ENCODE measurements at places on chromosomes 2 and 18. TPM values are rescaled to one million over a fixed set of nuclear protein-coding genes. Genes with fewer than 3 reads are reported as not detected.
A peak's percentile ranks its signal among the peaks of the same experiment; 100 is the strongest.

The EIF5B gene
- total RNA-seq = 64.5 TPM

DNA sequence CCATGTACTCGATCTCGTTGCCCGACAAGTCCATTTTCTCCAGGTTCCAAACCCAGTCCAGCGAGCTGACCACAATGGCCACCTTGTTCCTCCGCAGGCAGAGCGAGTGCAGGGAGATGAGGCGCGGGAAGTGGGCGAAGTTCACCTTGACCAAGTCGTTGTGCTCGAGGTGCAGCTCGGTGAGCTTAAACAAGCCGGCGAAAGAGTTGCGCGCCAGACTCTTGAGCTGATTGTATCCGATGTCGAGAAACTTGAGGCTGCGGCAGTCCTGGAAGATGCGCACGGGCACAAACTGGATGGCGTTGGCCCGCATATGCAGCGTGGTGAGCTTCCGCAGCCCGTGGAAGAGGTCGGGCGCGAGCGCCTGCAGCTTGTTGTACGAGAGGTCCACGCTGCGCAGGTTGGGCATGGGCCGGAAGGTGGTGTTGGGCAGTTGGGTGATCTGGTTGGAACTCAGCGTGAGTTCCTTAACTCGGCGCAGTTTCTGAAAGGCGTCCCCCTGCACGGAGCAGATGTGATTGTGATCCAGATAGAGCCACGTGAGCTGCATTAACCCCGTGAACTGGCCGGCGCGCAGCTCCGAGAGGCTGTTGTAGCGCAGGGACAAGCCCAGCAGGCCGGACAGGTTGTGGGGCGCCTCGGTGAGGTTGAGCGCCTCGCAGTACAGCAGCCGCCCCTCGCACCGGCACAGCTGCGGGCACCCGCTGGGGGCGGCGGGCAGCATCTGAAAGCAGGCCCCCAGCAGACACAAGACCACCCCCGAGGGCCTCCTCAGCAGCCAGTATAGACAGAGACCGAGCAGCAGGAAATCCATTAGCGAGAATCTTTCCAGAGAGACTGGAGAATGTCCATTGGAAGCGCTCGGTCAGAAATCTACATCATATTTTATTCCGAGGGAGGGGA, 1.3 kb downstream of the LRRTM1 start:
- DNase-seq = peak; percentile 68
- no peaks in the 10 kb centered on the region for H3K36me3 ChIP-seq
- H3K27ac ChIP-seq = no peak overlapping the region
- H3K4me1 ChIP-seq = peaks cover 38% of the 10 kb centered on the region

DNA sequence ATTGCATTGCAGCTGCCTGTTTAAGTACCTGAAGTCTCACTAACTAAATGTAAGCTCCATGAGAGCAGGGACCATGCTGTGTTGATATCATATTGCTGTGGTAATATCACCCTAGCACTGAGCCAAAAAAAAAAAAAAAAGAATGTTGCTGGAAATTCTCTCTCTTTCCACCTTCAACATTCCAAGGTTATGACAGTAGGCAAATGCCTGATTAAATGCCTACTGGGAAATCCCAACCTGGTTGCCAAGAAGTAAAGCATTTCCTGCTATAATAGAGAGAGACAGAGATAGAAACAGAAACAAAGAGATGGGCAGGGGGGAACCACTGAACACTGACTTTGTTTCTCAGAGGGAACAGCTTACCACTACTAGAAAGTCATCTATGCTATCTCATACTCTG, 1604.2 kb downstream of the LRP1B start:
- no peaks in the 10 kb centered on the region for H3K36me3 ChIP-seq
- no peak overlapping the region for H3K4me3 ChIP-seq
- H3K27me3 ChIP-seq = no peaks in the 10 kb centered on the region
- H3K4me1 ChIP-seq = no peaks in the 10 kb centered on the region
- DNase-seq = no peak
- no peak overlapping the region for H3K27ac ChIP-seq

The CFAP221 gene
- 0.71 TPM for total RNA-seq

DNA sequence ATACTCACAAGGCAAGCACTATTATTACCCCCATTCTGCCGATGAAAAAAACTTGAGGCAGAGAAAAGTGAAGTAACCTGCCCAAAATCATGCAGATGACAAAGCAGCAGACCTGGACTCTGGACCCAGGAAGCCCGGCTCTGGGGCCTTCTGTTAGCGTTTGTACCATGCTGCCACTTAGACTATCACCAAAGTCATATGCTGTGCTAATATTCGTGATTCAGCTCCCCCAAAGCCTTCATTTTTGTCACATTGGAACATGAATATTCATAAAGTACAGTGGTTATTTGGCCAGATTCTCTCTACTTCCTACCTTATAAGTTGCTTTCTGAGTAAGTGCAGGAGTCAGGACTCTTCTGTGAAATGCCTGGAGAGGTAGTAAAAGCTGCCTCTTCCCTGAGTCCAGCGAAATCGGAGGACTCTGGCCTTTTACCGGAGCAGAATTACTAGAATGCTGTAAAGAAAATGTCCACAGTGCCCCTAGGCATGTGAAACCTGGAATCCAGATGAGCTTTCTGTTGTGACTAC, 86.7 kb downstream of the FTCDNL1 start:
- no peaks in the 10 kb centered on the region for H3K36me3 ChIP-seq
- no peak for DNase-seq
- H3K27me3 ChIP-seq = no peaks in the 10 kb centered on the region
- no peak overlapping the region for H3K27ac ChIP-seq
- no peaks in the 10 kb centered on the region for H3K4me1 ChIP-seq

GRCh38 chr18:3546106-3546505, 96.1 kb downstream of the TGIF1 start:
- H3K27me3 ChIP-seq = no peaks in the 10 kb centered on the region
- H3K27ac ChIP-seq = no peak overlapping the region
- no peaks in the 10 kb centered on the region for H3K4me1 ChIP-seq
- no peaks in the 10 kb centered on the region for H3K36me3 ChIP-seq

DNA sequence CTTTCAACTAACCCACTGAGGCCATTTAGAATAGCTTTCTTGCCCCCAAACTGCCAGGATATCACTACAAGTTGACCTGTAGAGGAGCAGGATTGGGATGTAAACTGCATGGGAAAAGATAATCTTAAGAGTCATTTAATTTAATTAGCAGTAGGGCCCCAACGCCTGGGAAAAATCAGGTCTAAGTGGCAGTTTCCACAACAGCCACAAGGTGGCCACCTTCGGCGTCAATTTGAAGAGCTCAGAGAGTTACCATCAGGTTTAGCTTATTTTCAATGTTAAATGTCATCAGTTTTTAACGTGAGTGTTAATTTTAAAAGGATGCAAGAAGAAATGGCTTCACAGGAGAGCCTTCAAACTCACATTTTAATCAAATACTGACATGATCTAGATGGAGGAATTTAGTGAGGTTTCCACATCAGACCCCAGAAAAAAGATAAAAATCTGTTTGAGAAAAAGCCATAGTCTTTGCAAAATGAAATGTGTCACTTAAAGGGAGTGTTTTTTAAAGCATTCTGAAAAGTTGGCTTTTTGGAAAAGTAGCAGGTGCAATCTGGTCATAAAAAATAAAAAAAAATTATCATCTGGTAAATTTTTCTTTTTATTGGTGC, 77.3 kb upstream of the UPP2 start:
- H3K27ac ChIP-seq = no peak overlapping the region
- peak; percentile 79 for DNase-seq
- no peaks in the 10 kb centered on the region for H3K36me3 ChIP-seq

GRCh38 chr2:11685906-11686470, 16.0 kb upstream of the NTSR2 start:
- H3K4me3 ChIP-seq = no peak overlapping the region
- H3K4me1 ChIP-seq = peaks cover 2% of the 10 kb centered on the region
- no peak for DNase-seq
- H3K27ac ChIP-seq = no peak overlapping the region
- no peaks in the 10 kb centered on the region for H3K36me3 ChIP-seq

DNA sequence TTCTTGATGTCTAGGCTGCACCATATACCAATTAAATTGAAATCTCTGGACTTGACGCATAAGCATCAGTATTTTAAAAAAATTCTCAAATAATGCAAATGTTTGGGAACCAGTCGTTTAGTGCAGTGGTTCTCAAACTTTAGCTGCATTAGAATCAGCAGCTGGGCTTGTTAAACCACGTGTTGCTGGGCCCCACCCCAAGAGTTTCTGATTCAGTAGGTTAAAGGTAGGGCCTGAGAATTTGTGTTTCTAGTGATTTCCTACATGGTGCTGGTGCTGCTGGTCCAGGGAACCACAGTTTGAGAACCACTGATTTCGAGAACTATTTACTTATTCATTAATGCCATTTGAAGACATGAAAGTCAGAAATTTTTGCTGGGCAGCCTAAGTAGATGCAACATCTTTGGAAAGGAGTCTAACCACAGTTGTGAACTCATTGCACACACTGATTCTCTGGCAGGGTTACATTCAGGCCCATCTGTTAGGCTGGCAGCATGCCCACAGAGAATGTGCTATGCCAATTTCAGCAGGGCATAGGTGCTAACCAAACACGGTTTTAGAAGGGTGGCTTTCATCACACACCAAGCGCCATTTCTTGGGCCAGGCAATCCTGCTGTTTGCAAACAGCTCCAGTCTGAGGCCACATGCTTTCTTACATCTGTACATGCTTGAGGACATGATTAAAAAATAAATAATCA, 26.4 kb upstream of the ATP5MC3 start:
- H3K36me3 ChIP-seq = no peaks in the 10 kb centered on the region
- H3K27me3 ChIP-seq = no peaks in the 10 kb centered on the region
- DNase-seq = no peak
- no peak overlapping the region for H3K27ac ChIP-seq

- no peaks in the 10 kb centered on the region for H3K36me3 ChIP-seq
- no peak for DNase-seq
- H3K4me3 ChIP-seq = no peak overlapping the region
Measured at GRCh38 chr2:44889096-44889495, 52.4 kb upstream of the SIX3 start.

DNA sequence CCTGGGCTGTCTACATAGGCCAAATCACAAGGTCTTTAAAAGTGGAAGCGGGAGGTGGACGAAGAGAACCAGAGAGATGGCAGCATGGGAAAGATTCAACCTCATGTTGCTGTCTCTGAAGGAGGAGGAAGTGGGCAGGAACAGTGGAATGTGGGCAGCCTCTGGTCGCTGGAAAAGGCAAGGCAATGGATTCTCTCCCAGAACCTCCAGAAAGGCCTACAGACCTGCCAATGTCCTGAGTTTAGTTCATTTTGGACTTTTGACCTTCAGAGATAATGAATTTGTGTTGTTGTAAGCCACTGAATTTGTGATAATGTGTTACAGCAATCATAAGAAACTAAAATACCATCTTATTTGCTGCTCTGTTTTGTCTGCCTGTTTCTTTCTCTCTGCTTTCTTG, 122.5 kb downstream of the RNF152 start:
- H3K36me3 ChIP-seq = no peaks in the 10 kb centered on the region
- no peaks in the 10 kb centered on the region for H3K4me1 ChIP-seq
- no peak overlapping the region for H3K27ac ChIP-seq
- H3K4me3 ChIP-seq = no peak overlapping the region
- DNase-seq = no peak

- no peak overlapping the region for H3K4me3 ChIP-seq
- H3K27me3 ChIP-seq = no peaks in the 10 kb centered on the region
- no peak overlapping the region for H3K27ac ChIP-seq
- no peak for DNase-seq
Measured at GRCh38 chr18:57273194-57273593, 79.2 kb upstream of the ST8SIA3 start.

DNA sequence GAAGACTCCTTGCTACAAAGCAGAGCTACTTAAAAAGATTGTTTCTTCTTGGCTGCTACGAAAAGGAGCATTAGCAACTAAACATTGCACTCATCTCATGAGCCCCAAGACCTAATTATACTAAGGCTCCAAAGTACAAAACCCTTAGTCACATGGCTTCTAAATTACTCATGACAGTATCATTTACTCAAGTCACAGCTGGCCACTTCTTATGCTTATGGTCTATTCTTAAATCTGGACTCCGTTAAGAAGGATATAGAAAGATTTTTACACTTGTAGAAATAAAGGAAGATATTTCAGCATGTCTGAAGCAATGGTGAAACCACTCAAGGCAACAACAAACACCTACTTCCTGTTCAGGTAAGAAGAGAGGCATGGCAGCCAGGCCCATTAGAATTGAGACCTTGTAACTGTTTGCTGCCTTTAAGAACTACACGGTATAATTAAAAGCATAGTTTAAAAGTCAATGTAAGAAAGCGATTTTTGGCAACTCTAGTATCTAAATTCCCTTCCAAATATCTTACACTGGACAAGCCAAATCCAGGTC, 12.7 kb downstream of the ANKRD44 start:
- H3K4me3 ChIP-seq = no peak overlapping the region

DNA sequence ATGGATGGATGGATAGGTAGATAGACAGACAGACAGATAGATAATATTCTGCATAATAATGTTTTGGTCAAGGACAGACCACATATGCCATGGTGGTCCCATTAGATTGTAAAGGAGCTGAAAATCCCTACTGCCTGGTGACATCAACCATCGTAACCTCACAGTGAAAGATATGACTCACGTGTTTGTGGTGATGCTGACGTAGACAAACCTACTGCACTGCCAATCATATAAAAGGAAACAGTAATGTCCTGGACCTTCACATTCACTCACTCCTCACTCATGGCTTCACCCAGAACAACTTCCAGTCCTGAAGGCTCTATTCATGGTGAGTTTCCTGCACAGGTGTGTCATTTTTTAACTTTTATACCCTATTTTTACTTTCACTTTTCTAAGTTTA, 202.9 kb upstream of the TPO start:
- no peaks in the 10 kb centered on the region for H3K4me1 ChIP-seq
- H3K4me3 ChIP-seq = no peak overlapping the region
- DNase-seq = no peak

The HAUS1 gene
- total RNA-seq = 91.7 TPM

- no peaks in the 10 kb centered on the region for H3K36me3 ChIP-seq
- no peak for DNase-seq
- no peaks in the 10 kb centered on the region for H3K27me3 ChIP-seq
- no peaks in the 10 kb centered on the region for H3K4me1 ChIP-seq
Measured at GRCh38 chr2:118290411-118291250, 202.4 kb downstream of the INSIG2 start.

The SAG gene
- total RNA-seq = not detected

- no peak overlapping the region for H3K4me3 ChIP-seq
- peaks cover 2% of the 10 kb centered on the region for H3K27me3 ChIP-seq
- no peaks in the 10 kb centered on the region for H3K4me1 ChIP-seq
- no peak for DNase-seq
- no peaks in the 10 kb centered on the region for H3K36me3 ChIP-seq
- no peak overlapping the region for H3K27ac ChIP-seq
Measured at GRCh38 chr2:199756743-199757142, 94.2 kb downstream of the FTCDNL1 start.

The DDX18 gene
- 111 TPM for total RNA-seq

- H3K36me3 ChIP-seq = no peaks in the 10 kb centered on the region
- no peak for DNase-seq
Measured at GRCh38 chr2:58788402-58788801, 547.3 kb upstream of the FANCL start.

DNA sequence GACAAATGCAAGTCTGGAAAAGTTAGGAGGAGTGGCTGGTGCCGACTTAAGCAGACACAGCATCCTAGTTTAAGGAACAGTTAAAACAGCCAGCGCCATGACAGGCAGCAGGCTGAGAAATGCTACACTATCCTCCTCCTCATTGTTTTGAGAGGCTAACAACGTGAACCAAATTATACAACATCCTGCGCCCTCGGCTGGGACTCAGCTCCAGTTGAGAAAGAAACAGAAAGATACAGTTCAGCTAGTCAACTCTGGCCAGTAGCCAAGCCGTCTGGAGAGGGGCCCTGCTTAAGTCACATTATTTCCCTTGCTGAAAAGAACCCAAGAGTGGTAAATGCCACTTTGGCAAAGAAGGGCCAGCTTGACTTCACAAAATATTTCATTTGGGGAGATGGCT, 90.2 kb downstream of the BCL11A start:
- H3K4me1 ChIP-seq = no peaks in the 10 kb centered on the region
- H3K36me3 ChIP-seq = no peaks in the 10 kb centered on the region
- no peak for DNase-seq
- no peak overlapping the region for H3K27ac ChIP-seq
- no peak overlapping the region for H3K4me3 ChIP-seq
